Placental pericyte (primary cell): ENCODE measurements at places on chromosomes 6 and 20. TPM values are rescaled to one million over a fixed set of nuclear protein-coding genes. Genes with fewer than 3 reads are reported as not detected.

MCCD1 gene
- not detected in 2 replicates for total RNA-seq

THBD gene
- 0.44 and 7.9 TPM in 2 replicates for total RNA-seq

HMGCLL1 gene
- total RNA-seq: not detected in 2 replicates

MEI4 gene
- total RNA-seq: not detected in 2 replicates

C20orf144 gene
- total RNA-seq: 0.14 and 0.22 TPM in 2 replicates

PHF1 gene
- 31.1 and 35.2 TPM in 2 replicates for total RNA-seq

LGSN gene
- total RNA-seq: 0.22 TPM in 1 of 2 replicates, not detected in the other

TMEM74B gene
- total RNA-seq: not detected in 2 replicates

TMEM170B gene
- 1.1 and 3.1 TPM in 2 replicates for total RNA-seq

WASF1 gene
- total RNA-seq: 10.0 and 13.1 TPM in 2 replicates

WFDC10B gene
- total RNA-seq: not detected in 2 replicates

LHFPL5 gene
- total RNA-seq: not detected in 2 replicates

L3MBTL1 gene
- total RNA-seq: 4.2 and 8.3 TPM in 2 replicates

CPXM1 gene
- 0.72 and 1.5 TPM in 2 replicates for total RNA-seq

PCIF1 gene
- 14.0 and 15.8 TPM in 2 replicates for total RNA-seq

TRIM40 gene
- total RNA-seq: not detected in 2 replicates

HLA-G gene
- not detected in 2 replicates for total RNA-seq

PRR18 gene
- not detected in 2 replicates for total RNA-seq

AK9 gene
- total RNA-seq: 2.0 and 5.0 TPM in 2 replicates

B3GAT2 gene
- total RNA-seq: under 0.01 TPM in 1 of 2 replicates, not detected in the other

GCNT2 gene
- total RNA-seq: 0.43 TPM in 1 of 2 replicates, not detected in the other

UQCC2 gene
- 7.4 and 12.6 TPM in 2 replicates for total RNA-seq

PROKR2 gene
- not detected in 2 replicates for total RNA-seq

OPRM1 gene
- not detected in 2 replicates for total RNA-seq

RNF182 gene
- under 0.01 and 2.3 TPM in 2 replicates for total RNA-seq

SLC52A3 gene
- total RNA-seq: not detected in 2 replicates

TSHZ2 gene
- under 0.01 and 1.3 TPM in 2 replicates for total RNA-seq

CDSN gene
- total RNA-seq: 0.14 TPM in 1 of 2 replicates, not detected in the other

GNRH2 gene
- total RNA-seq: 0.29 TPM in 1 of 2 replicates, not detected in the other
